ENCODE measurements at places on chromosomes 1 and 21.

- DNase-seq: no peak
These were observed 9.6 kb downstream of the ESPN start for GRCh38 chr1:6434186-6434585.

- DNase-seq: no peak
These were observed 90.7 kb downstream of the RHOU start for GRCh38 chr1:228825840-228826484.

- DNase-seq: no peak
These were observed 173.3 kb downstream of the RWDD3 start for GRCh38 chr1:95407131-95407885.

DNA sequence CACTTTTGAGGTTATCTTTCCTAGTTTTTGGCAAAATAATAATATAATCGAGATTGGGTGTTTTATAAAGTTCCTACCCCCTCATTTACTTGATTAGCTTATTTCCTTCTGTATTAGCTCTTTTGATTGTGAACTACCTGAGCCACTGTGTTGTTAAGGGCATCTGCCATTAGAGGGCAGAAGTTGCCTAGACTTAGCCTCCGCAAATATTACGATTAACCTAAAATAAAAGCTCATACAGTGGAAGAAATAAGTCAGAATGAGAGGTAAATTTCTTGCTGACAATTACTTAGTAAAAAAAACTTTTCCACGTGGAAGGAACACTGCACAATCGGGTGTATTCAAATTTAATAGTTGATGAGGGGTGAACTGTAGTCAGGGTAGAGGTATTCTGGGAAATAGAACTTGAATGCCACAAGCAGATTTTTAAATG lies 2.3 kb downstream of the H3-3A start:
- DNase-seq: peak; percentile 41

DNA sequence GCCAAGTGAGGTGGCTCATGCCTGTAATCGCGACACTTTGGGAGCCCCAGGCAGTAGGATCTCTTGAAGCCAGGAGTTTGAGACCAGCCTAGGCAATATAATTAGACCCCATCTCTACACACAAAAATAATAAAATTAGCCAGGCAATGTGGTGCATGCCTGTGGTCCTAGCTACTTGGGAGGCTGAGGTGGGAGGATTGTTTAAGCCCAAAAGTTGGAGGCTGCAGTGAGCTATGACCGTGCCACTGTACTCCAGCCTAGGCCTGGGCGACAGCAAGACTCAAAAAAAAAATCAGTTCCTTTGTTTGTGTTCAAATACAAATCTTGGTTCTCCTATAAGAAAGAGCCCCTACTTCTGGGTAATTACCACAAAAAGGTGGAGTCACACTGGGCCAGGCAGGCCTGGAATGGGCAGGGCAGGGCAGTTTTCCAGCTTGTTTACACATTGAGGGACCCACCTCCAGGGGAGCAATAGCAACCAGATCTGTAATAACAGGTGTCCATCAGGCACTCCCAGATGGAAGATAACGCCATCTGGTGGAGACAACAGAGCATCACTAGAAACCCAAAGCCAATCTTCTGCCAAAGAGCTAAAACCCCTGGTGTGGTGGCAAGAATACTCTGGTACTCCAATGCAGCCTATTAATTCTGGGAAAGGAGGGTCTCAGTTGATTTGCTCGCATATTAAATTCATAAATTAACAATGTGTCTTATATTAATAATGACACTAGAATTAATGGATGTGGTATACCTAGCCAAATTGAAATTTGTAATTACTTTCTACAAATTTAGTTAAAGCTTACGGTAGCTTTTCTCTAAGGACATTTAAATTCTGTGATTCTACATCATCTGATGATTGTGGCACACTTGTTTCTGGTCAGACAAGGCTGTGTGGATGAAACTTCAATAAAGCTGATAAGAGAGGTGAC lies 13.2 kb downstream of the PPP1R15B start:
- peak; percentile 92 for DNase-seq

DNA sequence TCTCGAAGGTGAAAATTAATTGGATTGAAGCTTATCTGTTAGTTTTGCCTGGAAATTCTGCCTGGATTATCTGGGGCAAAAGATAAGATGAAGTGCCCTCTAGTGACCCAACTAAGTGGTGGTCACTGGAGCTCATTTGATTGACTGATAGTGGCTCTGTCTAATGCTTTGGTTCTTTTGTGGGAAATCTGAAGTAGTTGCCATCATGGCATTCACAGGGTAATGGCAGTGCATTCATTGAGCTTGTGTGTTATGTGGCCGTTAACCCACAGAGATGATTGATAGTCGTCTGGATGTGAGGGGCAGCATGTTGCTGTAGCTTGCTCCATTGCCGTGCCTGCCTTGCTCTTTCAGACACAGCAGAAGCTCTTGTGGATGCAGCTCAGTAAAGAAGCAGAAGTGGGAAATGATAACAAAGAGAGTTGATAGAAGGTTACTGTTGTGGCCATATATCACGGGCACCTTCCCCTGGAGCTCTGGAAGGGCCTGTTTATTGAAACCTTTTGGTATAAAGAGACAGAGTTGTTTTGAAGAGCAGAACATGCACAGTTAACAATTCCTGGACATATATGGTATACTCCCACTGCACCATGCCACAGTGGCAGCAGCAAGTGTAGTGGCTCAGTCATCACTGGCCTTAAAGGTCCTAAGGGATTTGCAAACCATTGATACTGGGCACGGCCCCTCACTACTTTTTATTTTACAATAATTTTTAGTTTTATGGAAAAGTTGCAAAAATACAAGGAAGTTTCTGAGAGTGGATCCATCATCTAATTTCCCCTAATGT lies 42.0 kb downstream of the CXADR start:
- DNase-seq: peak; percentile 24

DNA sequence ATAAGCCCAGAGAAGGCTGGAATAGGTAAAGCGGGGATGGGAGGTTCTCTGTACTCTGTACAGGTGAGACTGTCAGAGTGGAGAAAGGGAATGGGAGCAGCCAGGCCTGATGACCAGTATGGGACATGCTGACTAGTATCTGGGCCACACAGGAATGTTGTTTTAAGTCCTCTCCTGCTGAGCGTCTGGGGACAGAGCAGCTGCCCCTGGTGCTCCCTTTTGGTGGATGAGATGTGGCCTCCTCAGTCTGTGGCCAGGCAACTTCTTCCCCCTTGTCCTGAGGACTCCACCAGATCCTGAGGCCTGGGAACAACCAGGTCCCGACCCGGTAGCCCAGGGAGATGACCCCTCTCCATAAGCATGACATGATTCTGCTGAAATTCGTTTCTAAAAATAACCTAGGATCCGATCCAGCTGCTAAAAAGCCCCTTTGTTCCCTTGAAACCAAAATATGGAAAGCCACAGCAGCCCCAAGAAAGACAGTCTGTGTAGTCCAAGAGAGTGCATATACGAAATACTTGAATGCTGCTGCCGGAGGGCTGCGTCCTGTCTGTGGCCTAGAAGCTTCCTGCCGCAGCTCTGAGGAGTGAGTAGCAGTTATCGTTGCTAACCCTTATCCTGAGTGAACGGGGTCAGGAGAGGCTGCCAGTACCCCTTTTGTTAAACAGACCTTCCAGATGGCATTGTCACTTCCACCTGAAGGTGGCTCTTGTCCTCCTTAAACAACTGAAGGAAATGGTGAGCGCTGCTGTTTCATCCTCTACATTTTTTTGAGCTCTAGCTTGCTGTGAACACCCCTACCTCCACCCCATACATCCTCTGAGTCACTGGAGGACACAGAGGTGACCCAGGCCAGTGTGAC lies 47.1 kb downstream of the ATP2B4 start:
- peak; percentile 92 for DNase-seq

- no peak for DNase-seq
These were observed 201.4 kb downstream of the CHRM3 start for GRCh38 chr1:239587574-239588369.

GRCh38 chr1:86823821-86824500 lies 90.0 kb downstream of the SELENOF start:
- no peak for DNase-seq

DNA sequence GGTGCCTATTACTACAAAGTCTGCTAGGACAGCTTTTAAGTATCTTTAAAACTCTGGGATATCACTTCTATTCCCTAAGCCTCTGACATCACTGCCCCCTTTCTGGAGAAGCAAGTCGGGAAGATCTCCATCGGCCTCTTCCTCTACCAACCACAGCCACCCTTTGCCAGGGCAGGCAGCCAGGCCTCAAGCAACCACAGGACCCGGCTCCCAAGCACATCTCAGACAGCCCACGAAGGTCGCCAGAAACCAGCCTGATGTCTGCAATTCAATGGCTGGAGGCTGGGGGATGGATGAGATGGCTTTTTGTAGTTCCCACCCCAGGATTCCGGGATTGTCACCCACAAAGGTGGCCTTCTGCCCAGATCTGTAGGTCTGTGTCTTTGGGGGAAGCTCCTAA lies 70.7 kb downstream of the LGR6 start:
- DNase-seq: no peak

All from HTR-8/SVneo (cell line).